ENCODE measurements at places on chromosomes 2 and 18.

DNA sequence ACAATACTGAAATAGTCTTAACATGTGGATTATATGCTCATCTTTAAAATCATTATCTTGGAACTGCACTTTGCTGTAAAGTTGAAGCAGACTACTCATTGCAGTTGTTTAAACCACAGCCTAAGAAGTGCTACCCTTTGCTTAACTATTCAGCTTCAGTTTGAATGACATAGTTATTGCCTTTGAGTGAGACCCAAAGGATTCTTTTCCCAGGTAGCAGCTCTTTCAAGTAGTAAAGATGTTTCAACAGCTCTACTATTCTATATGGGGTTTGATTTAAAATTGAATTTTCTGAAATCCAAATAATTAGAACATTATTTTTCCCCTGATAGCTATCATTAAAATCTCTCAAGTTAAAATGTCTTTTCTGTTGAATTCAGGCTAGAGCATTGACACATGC is 1.1 kb downstream of the SCG2 start:
- no peak for DNase-seq

DNA sequence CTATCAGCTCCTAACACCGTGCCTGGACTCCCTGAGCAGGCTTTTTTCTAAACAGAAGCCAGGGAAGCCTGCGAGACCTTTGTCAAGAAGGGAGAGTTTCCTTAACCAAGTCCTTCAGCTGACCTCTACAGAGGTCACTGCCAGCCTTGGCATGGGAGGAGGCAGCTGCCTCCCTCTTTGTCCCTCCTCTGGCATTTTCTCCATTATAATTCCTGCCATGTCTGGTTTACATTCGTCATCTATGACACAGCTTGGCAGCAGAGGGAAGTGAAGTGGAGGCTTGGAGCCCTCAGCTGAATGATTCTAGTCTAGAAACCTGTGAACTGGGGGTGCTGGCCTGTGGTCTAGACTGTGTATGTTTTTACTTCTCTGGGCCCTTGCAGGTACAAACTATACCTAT is 22.5 kb downstream of the LIPG start:
- DNase-seq = no peak

DNA sequence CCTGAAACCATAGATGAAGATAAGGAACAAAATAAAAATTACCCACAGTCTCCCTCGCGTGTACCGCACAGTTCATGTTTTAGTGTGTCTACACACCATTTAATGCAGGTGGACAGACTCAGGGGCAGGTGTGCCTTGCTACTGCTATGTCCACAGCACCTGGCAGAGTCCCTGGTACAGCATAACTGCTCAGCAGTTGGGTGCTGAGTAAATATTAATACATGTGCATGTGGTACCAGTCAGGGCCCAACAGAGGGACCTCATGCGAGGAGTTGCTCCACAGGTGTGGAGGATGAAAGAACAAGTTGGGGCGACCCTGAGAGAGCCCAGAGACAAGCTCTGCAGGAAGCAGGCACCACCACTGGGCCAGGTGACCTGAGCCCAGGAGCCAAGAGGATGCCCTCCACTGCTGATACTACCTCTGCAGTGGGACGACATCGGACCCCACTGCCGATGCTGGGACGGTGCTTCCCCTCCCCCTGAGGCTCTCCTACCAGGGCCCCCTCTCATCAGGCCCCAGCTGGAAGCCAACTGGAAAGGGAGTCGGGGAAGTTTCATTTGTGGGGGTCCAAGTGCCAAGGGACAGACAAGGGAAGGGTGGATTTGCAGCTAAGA is 100.8 kb downstream of the NEDD4L start:
- no peak for DNase-seq

DNA sequence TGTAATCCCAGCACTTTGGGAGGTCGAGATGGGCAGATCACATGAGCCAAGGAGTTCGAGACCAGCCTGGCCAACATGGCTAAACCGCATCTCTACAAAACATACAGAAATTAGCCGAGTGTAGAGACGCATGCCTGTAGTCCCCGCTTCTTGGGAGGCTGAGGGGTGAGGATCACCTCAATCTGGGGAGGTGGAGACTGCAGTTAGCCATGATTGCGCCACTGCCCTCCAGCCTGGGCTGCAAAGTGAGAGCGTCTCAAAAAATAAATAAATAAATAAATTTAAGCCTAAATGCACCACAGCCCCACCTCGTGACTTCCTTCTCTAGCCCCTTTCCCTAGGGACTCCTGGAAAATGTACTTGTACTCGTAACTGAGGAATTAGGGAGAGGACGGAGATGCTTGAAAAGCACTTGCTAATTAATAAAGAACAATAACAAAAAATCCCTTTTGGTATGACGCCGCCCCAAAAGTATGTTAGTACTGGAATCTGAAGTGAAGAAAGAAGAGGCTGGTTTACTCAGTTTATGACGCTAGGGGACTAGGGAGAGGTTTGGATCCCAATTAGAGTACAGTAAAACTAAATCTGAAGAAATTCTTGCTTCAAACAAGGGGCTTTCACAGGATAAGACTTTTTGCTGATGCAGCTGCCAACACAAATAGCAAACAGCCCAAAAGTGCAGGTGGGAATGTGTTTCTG is 887 bp upstream of the ZNF396 start:
- DNase-seq = no peak

- DNase-seq = no peak
Observed at GRCh38 chr2:99481941-99482340, 7.9 kb downstream of the REV1 start.

DNA sequence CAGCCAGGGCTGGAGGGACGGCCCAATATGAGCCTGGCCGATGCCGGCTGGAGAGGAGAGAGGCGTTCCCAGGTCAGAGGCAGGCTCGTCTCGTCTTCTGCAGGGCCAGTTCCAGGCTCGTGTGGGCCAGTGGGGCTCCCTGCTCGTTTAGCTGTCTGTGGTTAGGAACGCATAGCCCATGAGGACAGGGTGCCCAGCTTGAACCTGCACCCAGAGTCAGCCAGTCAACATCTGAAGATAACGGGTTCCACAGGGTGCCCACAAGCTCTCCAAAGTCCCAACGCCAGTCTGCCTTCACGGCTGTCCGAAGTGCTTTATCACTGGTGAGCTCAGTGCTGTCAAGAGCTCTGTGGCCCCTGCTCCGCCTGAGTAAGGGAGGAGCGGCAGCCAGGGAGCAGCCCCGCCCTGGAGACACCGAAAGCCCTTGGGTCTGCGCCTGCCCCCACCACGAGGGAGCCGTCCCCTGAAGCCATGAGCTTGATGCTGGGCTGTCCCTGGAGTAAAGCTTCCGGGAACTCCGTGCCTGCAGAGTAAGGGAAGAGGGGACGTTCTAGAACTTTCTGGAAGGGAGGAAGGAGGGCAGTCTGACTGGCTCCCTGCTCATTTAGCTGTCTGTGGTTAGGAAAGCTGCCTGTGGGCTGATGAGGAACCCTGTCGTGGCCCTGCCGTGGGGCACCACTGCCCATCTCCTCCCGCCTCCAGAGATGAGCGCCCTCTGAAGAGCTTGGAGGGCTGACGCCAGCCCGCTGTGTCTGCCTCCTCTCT is 2.7 kb upstream of the HSBP1L1 start:
- DNase-seq = no peak

DNA sequence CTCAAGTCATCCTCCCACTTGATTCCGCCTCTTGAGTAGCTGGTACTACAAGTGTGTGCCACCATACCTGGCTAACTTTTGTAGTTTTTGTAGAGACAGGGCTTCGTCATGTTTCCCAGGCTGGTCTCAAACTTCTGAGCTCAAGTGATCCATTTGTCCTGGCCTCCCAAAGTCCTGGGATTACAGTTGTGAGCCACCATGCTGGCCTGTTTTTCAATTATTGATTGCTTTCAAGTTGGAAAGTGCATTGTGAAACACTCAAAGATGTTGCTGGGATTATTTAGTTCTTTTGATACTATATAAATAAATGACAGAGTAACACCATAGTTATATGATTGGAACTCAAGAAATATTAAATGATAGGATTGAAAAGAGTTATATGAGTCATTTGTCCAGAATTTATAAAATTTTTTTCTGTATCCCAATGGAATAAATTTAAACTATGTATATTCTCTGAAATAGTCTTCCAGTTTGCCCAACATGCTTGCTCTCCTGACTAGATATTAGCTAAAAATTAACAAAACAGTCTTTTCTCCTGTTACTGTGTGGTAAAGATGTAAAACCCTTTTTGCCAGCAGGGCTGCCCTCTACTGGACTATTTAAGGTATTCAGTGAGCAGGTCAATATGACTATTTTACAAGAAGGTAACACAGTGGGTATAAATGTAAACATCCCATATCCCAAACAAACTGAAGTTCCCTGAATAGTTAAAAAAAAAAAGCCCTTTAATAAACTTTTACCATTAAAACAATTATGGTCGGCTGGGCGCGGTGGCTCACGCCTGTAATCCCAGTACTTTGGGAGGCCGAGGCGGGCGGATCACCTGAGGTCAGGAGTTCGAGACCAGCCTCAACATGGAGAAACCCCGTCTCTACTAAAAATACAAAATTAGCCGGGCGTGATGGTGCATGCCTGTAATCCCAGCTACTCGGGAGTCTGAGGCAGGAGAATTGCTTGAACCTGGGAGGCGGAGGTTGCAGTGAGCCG is 42.7 kb downstream of the ACSL3 start:
- DNase-seq = peak; percentile 14

GRCh38 chr18:55404832-55405465 is 183.0 kb downstream of the TCF4 start:
- no peak for DNase-seq

DNA sequence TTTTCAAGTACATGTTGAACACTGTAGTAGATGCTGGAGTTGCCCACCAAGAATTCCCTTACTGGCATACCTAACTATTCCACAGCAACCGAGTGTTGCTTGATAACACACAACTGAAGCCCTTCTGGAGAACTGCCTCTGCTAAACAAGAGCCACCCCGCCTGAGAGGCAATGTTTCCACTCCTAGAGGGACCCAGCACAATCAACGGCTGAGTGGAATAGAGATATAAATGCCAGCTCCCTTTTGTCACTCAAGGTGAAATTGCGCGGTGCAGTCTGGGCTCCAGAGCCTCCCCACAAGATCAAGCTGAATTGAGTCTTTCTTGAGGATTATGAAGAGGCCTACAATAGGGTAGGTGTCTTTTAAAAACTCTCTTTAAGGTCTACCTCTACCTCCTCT is 49.1 kb upstream of the SCN9A start:
- DNase-seq = no peak

DNA sequence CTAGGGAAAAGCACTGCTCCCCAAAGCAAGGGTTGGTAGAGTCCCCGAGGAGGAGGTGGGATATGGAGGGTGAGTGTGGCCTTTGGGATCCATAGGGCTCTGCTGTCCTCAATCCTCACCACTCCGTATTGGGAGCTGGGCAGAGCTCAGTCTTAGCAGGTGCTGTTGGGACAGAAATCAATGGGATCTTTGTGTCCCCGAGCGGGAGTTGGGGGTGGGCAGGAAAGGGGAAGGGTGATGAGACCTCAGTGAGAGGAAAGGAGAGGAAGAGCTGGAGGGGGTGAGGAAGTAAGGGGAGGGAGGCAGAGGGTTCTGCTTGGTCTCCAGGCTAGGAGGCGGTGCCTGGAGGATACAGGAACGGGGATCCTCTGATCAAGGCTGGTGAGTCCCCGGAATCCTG is 2.6 kb downstream of the ASIC4 start:
- no peak for DNase-seq

All from neural crest cell (in vitro differentiated cells).